ENCODE measurements at places on chromosomes 2 and 18.

- no peak for DNase-seq
Observed at GRCh38 chr2:164711766-164712138, 90.5 kb upstream of the GRB14 start.

GRCh38 chr2:126809340-126809739 lies 89.3 kb upstream of the TEX51 start:
- DNase-seq = no peak

DNA sequence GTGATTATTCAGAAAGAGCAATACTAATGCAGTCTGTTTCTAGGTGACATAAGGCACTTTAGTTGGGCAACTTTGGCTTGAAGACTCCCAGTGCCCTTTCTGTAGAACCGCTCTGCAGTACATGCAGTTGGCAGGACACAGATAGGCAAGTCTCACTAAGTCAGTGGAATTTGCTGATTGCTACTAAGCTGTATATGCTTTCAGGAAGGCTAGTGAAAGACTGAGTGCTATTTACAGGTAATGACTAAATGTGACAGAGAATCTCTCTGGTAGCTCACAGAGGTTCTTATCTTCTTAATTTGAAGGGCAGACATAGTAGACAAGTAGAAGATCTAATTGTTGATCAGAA lies 243.0 kb downstream of the WDPCP start:
- no peak for DNase-seq

- DNase-seq = no peak
Observed at GRCh38 chr2:126663184-126663963, 7.4 kb downstream of the GYPC start.

DNA sequence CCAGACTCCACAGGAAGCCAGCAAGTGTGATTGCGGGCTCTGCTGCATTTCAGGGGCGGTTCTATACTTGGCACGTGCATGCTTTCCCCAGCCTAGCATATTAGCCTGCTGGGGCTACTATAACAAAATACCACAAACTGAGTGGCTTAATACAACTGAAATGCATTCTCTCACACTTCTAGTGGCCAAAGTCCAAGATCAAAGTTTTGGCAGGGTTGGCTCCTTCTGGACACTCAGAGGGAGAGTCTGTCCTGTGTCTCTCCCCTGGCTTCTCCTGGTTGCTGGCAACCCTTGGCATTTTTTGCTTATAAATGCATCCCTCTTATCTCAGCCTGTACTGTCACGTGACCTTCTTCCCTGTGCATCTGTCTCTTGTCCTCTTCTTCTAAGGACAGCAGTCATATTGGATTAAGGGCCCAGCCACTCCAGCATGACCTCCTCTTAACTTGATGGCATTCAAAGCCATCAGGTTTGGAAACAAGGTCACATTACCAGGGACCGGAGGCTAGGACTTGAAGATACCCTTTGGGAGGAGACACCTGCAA lies 138.7 kb downstream of the RNF152 start:
- DNase-seq = no peak

GRCh38 chr2:38598200-38598990 lies 4.3 kb downstream of the HNRNPLL start:
- no peak for DNase-seq

- DNase-seq = no peak
Observed at GRCh38 chr18:70154591-70155194, 50.8 kb downstream of the RTTN start.

- no peak for DNase-seq
Observed at GRCh38 chr2:127365211-127365643, 22.5 kb downstream of the MAP3K2 start.

- DNase-seq = no peak
Observed at GRCh38 chr2:85534099-85534498, 4.9 kb upstream of the MAT2A start.

GRCh38 chr2:189348369-189348768 lies 92.9 kb upstream of the WDR75 start:
- DNase-seq = no peak

- no peak for DNase-seq
Observed at GRCh38 chr2:183521911-183522310, 397.7 kb downstream of the NUP35 start.

GRCh38 chr18:10241579-10241978 lies 212.9 kb upstream of the APCDD1 start:
- DNase-seq = no peak

DNA sequence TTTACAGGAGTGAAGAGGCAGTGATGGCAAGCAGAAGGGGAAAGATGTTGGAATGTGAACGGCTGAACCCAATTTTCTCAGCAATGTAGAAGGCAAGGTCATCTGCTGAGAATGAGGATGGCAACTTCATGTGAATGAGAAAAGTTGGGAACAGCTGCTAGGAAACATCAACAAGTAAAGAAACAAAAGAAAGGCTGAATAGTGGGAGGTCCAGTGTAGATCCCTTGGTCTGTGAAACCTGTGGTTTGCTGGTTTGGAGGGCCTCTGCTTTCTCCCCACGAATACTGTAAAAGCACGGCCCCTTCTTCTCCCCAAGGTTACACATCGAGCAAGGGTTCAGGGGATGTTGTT lies 27.4 kb downstream of the MARCHF4 start:
- DNase-seq = no peak

DNA sequence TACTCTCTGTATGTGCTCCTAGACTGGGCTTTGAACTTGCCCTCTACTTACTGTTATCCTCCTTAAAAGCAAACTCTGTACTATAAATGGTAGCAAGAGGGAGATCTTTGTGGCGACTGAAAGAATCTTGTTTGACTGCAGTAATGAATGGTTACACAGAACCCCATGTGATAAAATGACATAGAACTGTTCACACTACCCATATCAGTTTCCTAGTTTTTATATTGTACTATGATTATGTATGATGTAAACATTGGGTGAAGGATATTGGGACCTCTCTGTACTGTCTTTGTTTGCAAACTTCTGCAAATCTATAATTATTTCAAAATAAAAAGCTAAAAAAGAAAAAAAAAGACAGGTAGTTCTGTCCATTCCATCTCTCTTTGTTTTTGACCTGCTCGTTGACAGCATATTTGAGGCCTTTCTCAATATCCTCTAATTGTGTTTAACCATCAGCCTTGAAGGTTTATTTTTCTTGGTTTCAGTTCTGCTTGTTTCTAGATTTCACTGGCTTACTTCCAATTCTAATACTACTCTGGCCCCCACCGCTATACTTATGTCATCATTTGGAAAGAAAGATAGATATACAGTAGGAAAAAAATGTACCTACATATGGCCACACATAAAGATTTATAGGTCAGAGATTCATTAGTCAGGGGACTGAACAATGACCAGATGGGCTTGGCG lies 79.2 kb upstream of the MYO3B start:
- DNase-seq = no peak

DNA sequence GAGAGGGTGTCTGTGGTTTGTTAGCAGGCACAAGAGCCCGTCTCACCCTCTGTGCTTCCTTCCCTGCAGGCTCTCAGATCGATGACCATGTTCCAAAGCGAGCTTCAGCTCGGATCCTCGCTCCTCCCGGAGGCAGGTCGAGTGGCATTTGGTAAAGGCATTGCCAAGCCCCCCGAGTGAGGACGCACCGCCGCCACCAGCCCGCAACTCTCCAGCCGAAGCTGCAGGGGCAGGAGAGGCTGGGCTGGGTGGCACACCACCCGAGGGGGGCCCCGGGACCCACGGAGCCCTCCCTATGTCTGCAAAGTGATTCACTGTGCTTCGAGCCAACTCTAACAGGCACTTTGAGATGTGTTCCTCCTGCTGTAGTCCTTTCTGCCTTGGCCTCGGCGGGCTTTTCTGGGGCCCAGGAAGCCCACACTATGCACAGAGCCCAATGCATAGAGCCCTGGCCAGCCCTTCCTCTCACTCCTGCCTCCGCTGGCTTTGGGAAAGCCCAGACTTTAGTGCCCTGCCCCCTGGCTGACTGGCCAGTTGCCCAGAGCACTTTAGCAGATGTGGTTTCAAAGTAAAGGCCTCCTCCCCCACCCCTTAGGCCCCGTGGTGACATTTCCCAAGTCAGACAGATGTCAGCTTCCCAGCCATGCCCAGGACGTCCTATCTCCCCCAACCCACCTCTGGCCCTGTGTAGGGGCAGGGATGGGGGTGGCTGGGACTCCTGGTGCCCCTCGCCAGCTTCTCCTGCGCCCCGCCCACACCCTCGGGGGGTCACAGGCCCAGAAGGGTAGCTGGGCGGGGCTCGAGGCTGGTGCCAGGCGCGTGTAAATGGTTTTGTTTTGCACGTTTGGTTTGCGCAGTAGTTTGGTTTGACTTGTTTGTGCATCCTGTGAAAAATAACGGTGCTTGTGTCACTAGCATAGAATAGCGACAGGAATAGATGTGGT lies 23.3 kb upstream of the MAPRE3 start:
- no peak for DNase-seq

- DNase-seq = no peak
Observed at GRCh38 chr2:84904717-84905174, 710 bp upstream of the TMSB10 start.

- no peak for DNase-seq
Observed at GRCh38 chr2:66490588-66491001, 55.7 kb downstream of the MEIS1 start.

- DNase-seq = no peak
Observed at GRCh38 chr18:35389095-35389618, 12.0 kb upstream of the ZNF396 start.

Data from stimulated activated CD4-positive, alpha-beta T cell treated with anti-CD3 and anti-CD28 coated beads, Interleukin-1b, Interleukin-23, amount 100 ng/mL, for 1 hour (primary cell).